Stromal cell of bone marrow (primary cell): ENCODE measurements at places on chromosomes 12 and 14.

GRCh38 chr12:100427078-100427477 lies 46.6 kb upstream of the NR1H4 start:
- DNase-seq = peak; percentile 54

GRCh38 chr12:54220092-54220557 lies 31.3 kb upstream of the SMUG1 start:
- DNase-seq = peak; percentile 63

- DNase-seq = peak; percentile 10
These were observed 49.5 kb downstream of the FANCM start for GRCh38 chr14:45185100-45185814.

DNA sequence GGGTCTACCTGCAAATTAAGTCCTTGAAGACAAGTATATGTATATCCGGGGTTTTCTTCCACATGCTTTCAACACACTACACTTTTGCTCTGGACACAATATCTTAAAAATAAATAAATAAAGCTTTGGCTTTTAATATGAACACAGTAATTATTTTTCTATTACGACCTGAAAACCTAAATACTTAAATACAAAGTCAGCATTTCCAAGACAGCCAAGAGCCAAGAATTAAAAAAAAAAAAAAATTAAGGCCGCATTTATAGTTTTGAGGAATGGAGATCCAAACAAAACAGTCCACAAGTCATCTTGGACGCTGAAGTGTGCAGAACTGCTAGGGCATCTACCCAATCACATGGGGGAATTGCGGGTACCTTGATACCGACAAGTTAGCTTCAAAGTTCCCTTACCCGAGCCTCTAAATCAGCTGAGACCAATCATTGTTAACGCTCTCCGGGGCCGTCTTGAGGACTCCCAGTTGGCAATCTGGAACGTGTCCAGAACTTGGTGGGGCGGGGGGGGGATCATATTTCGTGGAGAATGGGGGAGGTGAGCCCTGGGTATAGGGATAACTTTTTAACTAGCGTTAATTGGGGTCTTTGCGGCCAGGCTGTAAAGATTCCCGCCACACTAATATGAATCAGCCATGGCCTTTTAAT lies 731 bp upstream of the PCNX4 start:
- DNase-seq = no peak

GRCh38 chr14:69246331-69246730 lies 13.6 kb upstream of the GALNT16 start:
- DNase-seq = no peak

DNA sequence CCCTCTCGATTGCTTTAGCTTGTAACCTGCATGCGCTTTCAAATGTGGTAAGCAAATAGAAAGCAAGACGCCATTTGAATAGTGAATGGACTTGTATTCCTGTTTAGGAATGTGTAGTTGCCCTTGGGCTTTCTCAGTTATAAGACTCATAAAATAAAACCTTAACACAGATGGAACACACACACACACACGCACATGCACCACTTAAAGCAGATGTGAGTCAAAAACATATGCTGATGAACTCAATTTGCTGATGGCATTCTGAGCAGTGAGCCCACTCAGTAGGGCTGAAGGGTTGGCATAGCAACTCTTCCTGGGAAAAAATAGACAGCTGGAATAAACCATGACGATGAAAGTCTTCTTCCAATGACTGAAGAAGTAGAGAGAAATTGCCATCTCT lies 360.5 kb downstream of the APAF1 start:
- DNase-seq = no peak
